ENCODE measurements at places on chromosomes 12 and 14.

- DNase-seq: no peak
These were observed 79.4 kb upstream of the DCN start for GRCh38 chr12:91261820-91262676.

GRCh38 chr12:76929499-76929898 is 50.7 kb upstream of the CSRP2 start:
- no peak for DNase-seq

DNA sequence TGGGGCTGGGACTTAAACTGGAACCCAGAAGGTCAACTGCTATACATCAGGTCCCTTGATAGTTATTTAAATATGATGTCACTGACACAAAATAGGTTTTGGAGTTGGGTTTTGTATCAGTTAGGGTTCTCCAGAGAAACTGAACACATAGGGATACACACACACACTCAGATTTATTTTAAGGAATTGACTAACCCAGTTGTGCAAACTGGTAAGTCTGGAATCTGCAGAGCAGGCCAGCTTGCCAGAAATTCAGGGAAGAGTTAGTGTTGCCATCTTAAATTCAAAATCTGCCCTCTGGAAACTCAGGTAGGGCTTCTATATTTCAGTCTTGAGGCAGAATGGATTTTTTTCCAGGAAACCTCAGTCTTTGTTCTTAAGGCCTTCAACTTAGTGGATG is 36.9 kb downstream of the MAPK1IP1L start:
- DNase-seq: no peak

- no peak for DNase-seq
These were observed 112.9 kb downstream of the HMGA2 start for GRCh38 chr12:65937161-65937641.

DNA sequence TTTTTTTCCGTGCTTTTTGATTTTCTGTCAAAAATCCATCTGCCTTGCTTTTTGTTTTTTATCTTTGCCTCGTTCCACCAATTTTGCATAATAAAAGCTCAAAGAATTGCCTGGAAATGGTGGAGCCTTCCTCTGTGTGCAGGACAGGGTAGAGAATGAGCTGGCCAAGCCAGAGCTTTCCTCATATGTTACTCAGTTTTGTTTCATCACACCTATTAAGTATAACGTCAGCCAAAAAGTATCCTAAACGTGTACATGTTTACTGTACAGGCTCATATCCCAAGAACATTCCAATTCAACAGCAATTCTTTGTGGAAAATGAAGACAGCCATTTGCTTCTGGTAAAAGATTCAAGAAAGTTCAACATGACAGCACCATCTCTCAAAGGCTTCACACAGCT is 191.2 kb upstream of the LMNTD1 start:
- DNase-seq: no peak

GRCh38 chr14:78673845-78674244 is 503.7 kb downstream of the NRXN3 start:
- DNase-seq: no peak

- no peak for DNase-seq
These were observed 57.6 kb downstream of the HEATR5A start for GRCh38 chr14:31362746-31363145.

GRCh38 chr14:19878029-19878642 is 3.2 kb downstream of the OR4K2 start:
- peak; percentile 19 for DNase-seq

DNA sequence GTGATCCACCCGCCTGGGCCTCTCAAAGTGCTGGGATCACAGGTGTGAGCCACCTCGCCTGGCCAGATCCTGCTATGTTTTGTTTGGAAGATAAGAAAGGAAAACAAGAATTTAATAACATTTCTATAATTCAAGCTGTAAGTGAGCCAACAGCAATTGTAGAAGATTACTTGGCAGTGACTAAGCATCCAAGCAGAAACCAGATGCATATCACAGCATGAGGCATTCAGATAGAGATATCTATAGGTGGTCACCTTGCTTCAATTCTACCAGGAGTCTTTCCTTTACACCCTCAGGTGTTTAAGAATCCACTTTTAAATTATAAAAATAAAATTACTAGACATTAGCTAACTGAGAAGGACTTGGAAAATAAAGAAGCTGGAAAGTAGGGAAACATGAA is 83.9 kb upstream of the ATF7IP start:
- DNase-seq: no peak

DNA sequence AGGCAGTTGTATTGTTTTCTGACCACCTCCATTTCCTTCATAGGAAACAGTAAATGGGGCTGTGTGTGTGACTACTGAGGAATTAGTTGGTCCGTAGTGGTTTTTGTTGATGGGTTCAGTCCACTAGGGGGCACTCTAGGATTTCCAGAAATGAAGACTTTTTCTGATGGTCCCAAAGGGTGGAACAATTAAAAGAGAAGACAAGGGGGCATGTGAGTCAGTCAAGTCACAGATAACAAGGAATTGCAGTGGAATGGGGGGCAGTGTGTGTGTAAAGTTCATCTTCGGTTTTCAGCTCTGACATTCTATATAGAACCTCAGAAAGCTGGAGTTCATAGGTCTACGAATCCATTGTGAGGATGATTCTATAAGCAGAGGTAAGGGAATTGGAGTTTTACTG is 186.6 kb upstream of the OR4E1 start:
- DNase-seq: peak; percentile 42

DNA sequence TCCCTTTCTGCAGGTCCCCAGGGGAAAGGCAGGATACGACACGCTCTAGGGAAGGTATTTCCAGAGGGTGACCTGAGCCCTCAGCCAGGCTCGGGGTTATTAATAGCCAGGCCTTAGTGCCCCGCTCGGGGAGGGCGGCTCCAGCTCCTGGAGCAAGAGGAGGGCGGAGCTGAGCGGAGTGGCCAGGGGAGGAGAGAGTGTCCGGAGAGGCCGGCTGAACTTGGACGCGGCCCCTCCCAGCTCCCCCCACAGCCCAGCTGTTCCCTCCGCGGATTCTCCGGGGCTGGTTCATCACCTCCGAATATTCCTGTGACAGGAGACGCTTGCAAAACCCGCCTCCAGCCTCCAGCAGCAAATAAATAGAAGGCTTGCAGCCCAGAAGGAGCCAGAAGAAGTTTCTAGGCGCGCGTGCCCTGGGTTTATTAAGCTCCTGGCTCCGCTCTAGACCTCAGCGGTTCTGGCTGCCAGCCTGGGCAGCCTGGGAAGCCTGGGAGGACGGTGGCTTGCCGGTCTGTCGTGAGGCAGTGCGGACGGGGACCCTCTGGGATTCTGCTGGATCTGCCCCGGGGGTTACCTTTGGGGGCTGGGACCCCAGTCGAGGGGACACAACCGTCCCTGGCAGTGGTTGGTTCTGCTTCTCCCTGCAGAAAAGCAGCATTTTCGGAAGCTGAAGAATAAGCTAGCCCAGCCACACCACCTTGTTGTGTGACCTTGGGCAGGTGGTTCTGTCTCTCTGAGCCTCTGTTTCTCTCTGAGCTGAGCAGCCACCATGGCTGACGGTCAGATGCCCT is at the start of gene HSPB8:
Gene HSPB8 (plus strand): TSS at position 388 of the 791 bp plus-strand sequence. CDS start 382 bp downstream, at position 770.
- no peak for DNase-seq

Measured in inflammatory macrophage treated with lipopolysaccharide for 4 hours (primary cell).